ENCODE measurements at places on chromosomes 3 and 15.

GRCh38 chr3:57777774-57778173, 21.7 kb downstream of the SLMAP start:
- no peak for DNase-seq

GRCh38 chr3:157463816-157464215, 27.2 kb downstream of the PTX3 start:
- no peak for DNase-seq

GRCh38 chr3:152176241-152176640, 92.5 kb upstream of the MBNL1 start:
- no peak for DNase-seq

DNA sequence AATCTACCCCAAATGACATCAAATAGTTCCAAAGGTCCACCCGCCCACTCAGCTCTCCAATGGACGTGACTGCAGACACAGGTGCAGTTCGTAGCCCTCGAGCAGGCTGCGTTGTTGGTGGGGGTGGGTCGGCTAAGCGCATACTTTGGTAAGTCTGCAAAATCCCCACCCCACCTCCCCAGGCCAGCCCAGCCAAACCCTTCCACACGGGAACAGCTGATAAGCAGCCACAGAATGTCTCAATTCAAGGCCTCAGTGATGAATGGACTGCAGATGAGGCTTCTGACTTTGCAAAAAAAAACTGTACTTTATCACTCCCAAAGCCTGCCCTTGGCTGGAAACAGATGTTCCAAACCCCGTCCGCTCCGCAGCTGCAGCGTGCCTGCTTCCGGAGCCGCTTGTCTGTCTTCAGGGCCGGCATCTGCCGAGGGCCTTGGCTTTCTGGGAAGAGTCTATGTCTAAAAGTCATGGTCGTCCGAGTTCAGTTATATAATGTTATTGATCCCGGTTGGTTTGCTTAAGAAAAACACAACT, 38.2 kb downstream of the PCSK6 start:
- no peak for DNase-seq

DNA sequence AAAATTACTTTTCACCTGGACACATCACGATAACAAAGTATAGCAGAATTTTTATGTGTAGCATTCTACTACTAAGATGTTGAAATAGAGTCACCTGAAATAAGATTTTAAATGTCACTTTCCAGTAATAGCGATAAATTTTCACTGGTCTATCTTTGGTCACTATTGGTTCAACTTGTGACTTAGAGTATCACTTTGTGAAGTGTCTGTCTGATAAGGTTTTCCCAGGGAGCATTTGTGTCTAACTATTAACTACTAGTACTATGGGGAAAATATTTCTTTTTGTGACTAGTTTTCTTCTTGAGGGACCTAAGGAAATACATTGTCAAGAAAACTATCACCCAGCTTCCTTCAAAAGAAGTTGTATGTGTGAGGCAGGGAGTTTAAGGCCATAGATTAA, 11.0 kb downstream of the TRPC1 start:
- no peak for DNase-seq

GRCh38 chr3:42635111-42635510, 18.4 kb upstream of the ZBTB47 start:
- DNase-seq, result no peak

DNA sequence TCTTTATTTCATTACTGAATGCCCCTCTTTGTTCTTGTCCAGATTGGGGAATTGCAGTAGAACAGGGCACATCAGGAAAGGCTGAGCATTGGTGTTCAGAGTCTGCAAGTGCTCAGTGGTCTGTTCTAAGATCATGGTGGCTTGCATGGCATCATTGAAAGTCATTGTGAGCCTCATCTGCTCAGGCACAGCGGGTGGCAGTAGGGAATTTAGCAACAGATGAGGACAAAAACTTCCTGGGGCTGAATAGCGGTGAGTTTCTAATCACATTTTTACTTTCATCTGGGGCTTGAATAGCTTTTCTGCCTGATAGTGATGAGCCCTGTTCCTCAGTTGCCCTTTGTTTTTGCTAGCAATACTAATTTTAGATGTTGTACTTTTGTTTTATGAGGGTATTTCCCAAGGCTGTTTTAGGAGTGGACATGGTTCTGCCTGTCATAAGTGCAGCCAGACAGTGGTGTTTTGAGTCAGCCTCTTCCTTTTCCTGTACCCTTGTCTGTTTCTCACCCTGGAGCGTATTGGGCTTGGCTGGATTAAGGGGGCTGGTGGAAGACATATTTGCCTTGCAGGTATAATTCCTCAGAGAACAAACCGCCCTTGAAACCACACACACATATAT, 127.2 kb upstream of the IL12A start:
- no peak for DNase-seq

DNA sequence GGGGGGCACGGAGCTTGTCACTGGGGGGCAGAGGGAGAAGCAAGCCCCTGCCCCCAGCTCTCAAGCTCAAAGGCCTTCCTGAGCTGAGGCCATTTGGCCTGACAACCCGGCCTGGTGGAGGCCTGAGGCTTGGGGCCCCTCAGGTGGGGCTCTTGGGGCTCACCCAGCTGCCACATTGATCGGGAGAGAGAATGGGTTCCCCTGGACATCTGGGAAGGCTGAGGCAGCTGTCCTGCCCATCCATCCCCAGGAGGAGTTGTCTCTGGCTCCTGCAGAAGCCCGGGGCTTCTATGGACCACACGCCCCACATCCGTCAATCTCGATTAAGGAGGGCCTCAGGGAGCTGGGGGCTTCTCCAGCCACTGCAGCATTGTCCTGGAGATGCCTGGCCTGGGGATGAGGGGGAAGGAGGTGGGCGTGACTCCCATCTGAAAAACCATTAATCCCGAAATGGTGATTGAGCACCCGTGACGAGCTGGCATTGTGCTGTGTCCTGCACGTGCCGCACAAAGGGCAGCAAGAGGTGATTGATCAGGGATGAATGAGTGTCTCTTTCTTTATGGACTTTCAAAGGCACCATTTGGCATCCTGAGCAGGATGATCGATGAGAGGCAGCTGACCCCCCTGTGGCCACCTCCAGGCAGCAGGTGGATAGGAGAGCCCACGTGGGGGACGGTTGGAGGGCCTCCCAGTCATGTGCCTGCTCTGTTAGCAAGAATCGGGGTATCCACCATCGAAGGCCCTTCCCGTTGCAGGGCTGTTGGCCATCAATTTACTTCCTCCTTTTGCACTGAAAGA, 17.2 kb upstream of the CRABP1 start:
- DNase-seq, result no peak
